ENCODE measurements at places on chromosomes 2 and 18. TPM values are rescaled to one million over a fixed set of nuclear protein-coding genes. Genes with fewer than 3 reads are reported as not detected.

The SERPINB3 gene
- total RNA-seq, result 0.25 TPM

The IL1RL2 gene
- 0.19 TPM for total RNA-seq

The AMER3 gene
- 1.2 TPM for total RNA-seq

The POU3F3 gene
- not detected for total RNA-seq

The PSMA8 gene
- total RNA-seq, result not detected

The SNED1 gene
- 0.66 TPM for total RNA-seq

The B3GNT7 gene
- total RNA-seq, result 15.4 TPM

The PSTPIP2 gene
- 14.4 TPM for total RNA-seq

The MRPL33 gene
- 64.8 TPM for total RNA-seq

The UGT1A7 gene
- not detected for total RNA-seq

The SLC5A7 gene
- not detected for total RNA-seq

GRCh38 chr2:24543252-24543651 is 52.2 kb downstream of the NCOA1 start:
- peak; percentile 61 for DNase-seq

DNA sequence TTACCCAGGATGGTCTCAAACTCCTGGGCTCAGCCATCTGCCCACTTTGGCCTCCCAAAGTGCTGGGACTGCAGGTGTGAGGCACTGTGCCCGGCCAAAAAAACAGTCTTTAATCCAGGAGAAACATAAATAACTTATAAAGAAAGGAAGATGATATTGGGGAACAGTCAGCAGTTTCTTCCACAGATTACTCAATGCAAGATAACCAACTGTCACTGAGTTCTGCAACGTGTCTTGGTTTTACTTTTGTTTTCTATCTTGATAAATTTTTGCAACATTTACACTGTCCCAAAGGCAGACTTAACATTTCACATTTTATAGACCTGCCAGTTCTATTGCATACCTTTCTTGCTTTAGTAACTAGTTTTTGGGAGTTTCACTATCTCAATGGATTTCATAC is 71.1 kb downstream of the ANKRD44 start:
- no peak for DNase-seq

- DNase-seq, result peak; percentile 90
These were observed 132.4 kb downstream of the COPS8 start for GRCh38 chr2:237217995-237218616.

DNA sequence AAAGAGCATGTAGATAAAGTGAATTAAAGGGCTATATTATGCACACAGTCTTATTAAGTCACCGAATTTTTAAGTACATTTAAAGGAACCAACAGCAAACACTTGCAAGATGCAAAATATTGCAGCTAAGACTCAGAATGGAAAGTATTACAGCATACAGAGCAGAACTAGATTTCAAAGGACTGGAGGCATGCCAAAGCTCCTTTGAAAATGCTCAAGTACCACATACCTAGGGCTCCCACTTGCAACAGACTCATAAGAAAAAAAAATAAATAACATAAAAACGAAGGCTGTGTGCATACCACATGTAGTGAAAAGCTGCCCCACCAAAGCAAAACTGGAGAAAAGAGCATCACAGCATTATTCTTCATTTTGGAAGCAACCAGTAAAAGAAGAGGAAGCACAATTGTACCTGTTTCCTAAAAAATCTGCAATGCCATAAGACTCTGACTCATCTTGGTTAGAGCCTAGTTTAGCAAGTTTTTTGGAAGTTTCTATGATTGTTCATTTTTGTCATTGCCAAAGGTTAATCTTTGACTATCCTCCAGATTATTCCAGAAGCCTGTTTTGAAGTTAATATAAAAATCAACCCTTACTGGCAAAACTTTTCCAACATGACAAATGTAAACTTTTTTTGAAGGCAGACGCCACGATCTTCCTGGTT is 306.0 kb upstream of the COL3A1 start:
- DNase-seq, result no peak

DNA sequence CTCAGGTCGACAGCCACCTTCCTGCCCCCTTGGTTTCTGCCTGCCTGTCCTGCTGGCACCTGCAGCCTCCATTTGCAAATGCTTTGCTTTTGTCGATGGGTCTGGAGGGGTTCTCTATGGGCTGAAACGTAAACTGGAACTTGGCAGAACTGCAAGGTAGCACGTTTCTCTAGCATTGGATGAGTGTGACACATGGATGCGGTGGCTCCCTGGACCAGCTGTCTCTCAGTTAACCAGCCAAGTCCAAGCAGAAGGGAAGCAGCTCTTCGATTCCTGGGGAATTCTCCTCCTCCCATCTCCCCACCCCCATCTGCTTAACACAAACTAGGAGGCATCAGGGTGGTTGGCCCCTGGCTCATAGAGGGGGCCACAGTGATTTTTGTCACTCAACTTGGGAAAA is 57.3 kb downstream of the ITGB1BP1 start:
- DNase-seq, result no peak

DNA sequence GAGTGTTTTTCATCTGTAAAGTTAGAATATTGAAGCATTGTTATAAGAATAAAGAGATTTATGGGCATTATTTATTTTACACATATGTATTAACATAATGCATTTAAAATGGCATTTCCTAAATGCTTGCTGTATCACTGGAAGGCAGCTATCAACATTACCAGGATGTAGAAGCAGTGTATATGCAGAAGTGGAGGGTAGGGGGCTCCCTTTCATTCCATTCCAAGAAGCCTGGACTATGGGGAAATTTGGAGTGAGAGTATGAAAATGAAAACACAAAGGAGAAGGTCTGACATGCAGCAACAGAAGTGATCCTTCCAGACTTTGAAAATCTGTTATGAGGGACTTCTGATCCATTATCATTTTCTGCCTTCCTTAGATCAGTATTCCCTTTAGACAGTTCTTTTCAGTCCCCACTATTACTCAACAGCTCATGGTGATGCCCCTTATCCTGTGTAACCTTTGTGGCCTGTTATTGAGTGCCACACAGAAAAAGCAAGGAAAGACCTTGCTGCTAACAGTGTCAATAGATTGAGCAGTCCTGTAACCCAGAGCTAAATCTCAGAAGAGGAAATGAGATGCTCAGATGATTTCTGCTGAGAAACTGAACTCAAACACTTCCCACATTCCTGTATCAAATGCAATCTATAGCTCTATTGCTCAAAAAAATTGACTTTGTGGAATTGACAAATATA is 216.6 kb downstream of the HNMT start:
- DNase-seq, result no peak

- no peak for DNase-seq
These were observed 38.5 kb downstream of the PNO1 start for GRCh38 chr2:68196120-68196716.

GRCh38 chr18:41043876-41044275 is 911.2 kb upstream of the PIK3C3 start:
- no peak for DNase-seq

GRCh38 chr2:81650048-81650971 is 1345.8 kb upstream of the LRRTM1 start:
- no peak for DNase-seq

GRCh38 chr18:28045880-28046279 is 131.1 kb downstream of the CDH2 start:
- no peak for DNase-seq

DNA sequence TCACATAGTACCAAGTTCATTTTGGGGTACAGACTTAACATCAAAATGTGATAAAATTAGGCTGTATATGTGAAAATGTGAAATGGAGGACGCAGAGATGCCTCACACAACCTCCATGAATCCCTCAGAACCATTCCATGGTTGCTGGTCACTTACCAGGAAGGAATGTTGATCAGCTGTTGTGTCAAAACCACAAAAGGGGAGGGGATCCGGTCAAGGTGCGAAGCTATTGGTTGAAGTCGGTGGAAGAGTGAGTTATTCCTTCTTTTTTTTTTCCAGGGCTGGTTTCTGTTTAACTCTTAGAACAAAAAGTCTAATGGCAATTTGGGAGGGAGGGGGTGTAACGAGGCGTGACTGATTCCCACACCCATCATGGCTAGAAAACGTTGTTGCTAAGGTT is 32.3 kb upstream of the REG3A start:
- no peak for DNase-seq

DNA sequence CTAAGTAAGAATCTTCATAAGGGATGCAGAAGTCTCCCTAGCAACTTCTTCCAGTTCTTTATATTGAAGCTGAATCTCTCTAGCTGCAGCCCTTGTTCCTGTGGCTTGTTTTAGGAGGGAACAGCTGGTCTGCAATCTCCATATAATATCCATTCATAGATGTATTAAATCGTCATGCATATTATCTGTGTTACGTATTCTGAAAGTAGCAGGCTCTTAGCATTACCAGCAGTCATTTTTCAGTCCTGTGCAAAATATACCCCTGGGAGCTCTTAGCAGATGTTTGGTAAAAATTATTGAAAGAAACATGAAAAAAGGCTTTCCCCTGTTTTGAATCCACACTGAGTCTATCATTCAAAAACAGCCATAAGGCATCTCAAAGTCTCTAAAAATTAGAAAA is 385.3 kb downstream of the IRS1 start:
- DNase-seq, result no peak
